ENCODE measurements at places on chromosomes 12 and 14.
A peak's percentile ranks its signal among the peaks of the same experiment; 100 is the strongest.

- DNase-seq: peak; percentile 65
These were observed 468.3 kb downstream of the AACS start for GRCh38 chr12:125533434-125534029.

GRCh38 chr12:112513471-112513870 lies 94.7 kb downstream of the PTPN11 start:
- DNase-seq: no peak

DNA sequence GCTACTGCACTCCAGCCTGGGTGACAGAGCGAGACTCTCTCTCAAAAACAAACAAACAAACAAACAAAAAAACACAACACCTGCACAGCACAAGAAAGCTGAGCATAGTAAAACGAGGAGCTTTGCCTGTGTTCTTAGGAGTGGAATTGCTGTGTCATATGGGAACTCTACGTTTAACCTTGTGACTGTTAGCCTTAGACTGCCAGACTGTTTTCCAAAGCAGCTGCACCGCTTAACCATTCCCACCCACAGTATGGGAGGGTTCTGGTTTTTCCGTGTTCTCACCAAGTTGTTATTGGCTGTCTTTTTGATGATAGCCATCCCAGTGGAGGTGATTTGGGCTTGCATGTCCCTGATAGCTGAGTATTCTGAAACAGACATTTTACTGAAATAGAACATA lies 9.2 kb downstream of the WNT5B start:
- DNase-seq: no peak

DNA sequence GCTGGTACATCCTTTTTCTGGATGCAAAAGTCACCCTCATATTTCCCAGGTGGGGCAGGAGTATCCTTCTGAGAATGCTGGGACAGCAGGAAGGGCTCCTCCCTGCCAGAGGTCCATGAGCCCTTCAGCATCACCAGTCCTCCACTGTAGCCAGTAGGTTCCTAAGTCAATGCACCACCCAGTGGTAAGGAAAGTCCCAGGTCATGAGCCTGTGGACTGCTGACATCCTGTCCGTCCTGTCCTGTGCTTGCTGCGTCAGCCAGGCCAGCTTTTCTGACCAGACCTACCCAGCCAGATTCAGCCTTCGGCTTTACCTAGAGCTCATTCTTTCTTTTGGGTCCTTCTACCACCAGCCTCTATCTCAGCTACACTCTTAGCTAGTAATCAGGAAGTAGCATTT lies 23.0 kb upstream of the ACTN1 start:
- DNase-seq: no peak

GRCh38 chr12:113724794-113725556 lies 241.2 kb downstream of the RBM19 start:
- no peak for DNase-seq

DNA sequence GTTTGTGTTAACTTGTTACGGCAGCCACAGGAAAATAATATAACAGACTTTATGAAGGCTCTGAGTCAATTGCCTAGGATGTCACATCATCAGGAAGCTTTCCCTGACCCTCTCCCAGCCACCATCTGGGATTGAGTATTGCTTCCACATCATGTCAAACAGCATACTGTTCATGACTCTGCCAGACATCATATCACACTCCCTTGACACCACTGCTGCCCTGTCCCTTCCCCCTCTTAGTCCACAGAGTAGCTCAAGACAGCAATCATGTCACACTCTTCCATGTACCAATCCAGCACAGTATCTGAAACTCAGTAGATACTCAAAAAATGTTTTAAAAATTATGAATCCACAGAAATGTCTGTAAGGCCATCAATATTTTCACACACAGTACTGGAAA lies 168.0 kb downstream of the PIK3C2G start:
- DNase-seq: no peak

DNA sequence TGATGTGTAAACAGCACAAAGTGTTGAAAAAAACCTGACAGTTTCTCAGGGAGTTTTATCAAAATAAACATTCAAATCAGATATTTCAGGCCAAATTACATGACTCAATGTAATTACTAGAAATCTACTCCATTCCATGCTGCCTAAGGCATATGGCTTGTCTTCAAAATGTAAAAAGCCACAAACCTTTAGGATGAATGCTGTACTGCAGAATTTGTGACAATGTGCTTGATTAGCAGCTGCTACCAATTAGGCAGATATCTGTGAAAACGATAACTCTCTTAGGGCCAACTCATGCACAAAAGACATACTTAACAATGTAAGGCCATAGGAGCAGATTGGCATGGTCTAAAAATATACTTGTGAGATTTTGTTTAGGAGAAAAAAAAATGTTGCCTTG lies 267.0 kb downstream of the DACT1 start:
- DNase-seq: no peak

DNA sequence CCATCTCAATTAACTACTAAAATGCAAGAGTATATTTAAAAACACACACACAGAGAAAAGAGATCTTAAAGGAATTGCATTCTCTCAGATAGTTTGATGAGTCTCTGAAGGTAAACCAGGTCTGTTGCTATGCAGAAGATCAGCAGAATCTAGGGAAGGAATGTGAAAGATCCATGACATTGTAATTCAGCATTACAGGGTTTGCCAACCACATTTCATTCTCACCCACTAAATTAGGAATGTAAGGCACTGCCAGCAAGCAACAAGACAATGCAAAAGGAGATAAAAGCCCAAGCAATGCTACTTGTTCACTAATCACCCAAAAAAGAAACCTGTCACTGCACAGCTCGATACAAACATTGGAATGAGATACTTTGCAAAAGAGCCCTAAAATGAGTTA lies 106.3 kb downstream of the LRIG3 start:
- no peak for DNase-seq

DNA sequence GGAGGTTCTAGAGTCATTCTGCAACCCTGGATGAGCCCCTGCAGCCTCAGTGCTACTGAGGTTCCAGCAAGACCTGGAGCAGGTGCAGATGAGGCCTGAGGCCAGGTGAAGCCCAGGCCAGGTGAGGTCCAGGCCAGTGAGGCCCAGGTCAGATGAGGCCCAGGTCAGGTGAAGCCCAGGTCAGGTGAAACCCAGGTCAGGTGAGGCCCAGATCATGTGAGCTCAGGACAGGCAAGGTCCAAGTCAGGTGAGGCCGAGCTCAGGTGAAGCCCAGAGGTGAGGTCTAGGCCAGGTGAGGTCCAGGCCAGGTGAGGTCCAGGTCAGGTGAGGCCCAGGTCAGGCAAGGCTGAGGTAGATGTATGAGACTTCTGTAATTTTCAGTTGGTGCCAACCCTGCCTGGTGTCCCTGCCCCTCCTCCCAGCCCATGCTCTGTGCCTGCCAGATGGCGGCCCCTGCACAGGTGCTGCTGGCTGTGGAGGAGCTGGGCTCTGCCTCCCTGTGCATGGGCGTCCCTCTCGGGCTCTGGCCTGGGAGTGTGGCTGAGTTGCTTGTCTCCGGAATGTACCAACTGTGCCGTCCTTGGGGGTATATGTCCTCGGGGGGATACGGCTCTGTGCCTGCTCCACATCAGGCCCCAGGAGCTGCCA lies 388.5 kb downstream of the TMEM121 start:
- no peak for DNase-seq

GRCh38 chr12:23083267-23083666 lies 458.3 kb downstream of the ETNK1 start:
- no peak for DNase-seq

- DNase-seq: no peak
These were observed 1.5 kb upstream of the TM7SF3 start for GRCh38 chr12:27015730-27016076.

DNA sequence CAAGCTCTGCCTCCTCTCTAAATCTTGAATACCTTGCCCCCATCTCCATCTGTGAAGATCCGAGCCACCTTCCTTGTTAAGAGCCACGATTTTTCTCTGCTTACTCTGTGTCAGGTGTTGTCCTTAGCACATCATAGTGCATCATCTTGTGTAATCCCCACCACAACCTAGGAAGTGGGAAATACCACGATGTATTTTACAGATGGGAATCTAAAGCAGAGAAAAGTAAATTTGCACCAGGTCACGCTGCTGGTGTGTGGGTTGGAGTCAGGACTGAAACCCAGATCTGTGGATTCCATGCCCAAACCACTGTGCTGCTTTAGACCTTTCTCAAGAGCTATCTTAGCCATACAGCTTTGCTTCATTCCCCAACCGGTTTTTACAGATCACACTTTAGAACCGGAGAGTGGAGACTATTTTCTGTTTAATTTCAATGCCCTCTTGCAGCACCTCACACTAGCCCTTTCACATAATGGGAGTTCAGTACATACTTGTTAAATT lies 94.6 kb downstream of the PPM1A start:
- DNase-seq: no peak

GRCh38 chr12:114506651-114507050 lies 100.7 kb upstream of the TBX5 start:
- no peak for DNase-seq

DNA sequence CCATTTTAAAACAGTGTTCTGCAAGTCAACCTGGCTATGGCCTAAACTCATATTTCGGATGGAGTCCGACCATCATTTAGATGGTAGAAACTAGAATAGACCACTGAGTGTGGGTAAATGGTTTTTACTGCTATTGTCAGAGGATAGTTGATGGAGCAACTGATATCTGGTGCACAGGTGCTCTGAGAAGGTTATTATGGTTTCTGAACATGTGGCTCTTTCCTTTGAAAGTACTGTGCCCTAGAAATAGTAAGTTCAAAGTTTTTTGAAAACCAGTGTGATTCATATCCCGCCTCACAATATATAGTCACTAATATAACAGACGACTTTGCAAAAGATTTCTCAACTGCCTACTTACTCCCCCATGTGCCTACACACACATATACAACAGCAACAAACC lies 64.4 kb upstream of the BTG1 start:
- no peak for DNase-seq

- DNase-seq: no peak
These were observed 42.6 kb downstream of the SOCS2 start for GRCh38 chr12:93614917-93615596.

- DNase-seq: no peak
These were observed 1.2 kb downstream of the SLC35F4 start for GRCh38 chr14:57864659-57865058.
